Stimulated activated CD4-positive, alpha-beta T cell treated with anti-CD3 and anti-CD28 coated beads, Interleukin-2, amount 100 ng/mL, for 4 hours (primary cell): ENCODE measurements at places on chromosomes 2 and 18.

GRCh38 chr2:145530653-145531052 lies 1010.7 kb upstream of the ZEB2 start:
- DNase-seq = no peak

DNA sequence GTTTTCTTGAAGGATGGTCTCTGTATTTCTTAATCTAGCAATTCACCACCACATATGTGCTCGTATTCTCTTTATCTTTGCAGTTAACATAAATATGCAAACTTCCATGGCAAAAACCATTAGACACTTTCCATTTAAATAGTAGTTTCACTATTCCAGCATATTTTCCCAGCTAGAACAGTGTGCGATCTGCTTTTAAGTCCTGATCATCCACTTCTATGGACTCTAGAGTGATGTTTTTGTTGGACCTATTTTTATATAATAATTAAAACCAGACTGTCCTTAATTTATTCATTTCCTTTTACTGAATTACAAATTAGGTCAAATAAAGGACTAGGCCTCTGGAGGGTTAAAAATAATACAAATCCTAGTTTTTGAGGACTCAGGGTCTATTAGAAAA lies 418.4 kb upstream of the TRIB2 start:
- DNase-seq = no peak

DNA sequence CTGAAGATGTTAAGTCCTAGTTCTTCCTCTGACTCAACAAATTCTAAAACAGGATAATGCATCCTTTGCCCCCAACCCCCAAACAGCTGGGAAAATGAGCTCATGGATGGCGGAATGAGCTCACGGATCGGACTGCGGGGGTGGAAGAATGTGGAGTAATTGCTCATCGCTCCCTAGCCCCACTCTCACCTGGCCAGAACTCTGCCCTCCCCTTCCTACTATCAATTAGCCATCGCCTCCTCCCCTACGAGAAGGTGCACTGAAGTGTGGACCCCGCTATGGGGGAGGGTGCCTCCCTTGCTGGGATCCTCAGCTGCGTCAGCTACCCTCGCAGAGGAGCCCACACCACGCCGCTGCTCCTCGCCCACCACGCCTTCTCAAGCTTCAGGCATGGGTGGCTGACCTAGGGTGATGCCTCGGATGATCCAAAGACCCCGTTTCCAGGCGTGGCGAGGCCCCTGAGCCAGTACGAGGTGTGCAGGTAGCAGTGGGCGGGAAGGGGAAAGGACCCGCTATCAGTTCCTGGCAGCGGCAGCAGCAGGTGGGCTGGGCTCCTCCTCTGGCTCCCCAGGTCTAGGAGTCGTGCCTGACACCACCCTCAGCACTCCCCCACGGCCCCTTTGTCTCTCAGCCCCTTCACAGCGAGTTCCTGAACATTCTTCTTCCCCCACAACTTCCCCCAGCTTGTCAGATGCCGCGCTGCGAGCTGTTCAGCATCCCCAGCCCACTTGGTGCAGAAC lies 82.1 kb upstream of the POMC start:
- DNase-seq = peak; percentile 45

DNA sequence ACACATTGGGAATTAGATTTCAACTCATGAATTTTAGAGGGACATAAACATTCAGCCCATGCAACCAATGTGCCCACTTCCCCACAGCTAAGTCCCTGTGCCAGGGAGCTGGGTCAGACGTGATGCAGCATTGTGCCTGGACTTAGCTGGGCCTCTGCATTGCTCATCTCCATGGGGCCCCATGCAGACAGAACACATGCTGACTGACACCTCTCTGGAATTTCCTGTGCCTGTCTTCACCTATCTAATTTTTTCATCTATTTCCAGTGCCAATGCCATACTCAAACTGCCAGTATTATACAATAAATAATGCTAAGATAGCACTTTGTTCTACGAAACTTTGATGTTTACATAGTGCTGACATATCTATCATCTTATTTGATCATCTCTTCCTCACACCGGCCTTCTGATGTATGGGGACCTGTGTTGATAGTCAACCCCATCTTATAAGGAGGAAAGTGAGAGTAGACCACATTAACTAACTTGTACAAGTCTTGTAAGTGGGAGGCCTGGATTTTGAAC lies 92.2 kb downstream of the CDC42EP3 start:
- no peak for DNase-seq

GRCh38 chr2:210667711-210668110 lies 111.3 kb downstream of the CPS1 start:
- DNase-seq = no peak

DNA sequence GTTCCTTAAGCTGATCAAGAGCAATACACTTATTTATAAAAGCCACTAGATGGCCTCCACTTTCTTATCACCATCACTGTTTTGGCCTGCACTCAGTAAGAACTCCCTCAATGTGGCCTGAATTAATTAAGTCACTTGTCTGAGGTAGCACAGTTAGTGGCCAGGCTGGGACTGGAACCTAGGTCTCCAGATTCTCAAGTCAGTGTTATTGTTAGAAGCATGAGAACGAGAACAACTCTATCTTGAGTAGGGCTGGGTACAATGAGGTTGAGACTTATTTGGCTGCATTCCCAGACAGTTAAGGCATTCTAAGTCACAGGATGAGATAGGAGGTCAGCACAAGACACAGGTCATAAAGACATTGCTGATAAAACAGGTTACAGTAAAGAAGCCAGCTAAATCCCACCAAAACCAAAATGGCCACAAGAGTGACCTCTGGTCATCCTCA lies 115.8 kb downstream of the SS18 start:
- DNase-seq = no peak

DNA sequence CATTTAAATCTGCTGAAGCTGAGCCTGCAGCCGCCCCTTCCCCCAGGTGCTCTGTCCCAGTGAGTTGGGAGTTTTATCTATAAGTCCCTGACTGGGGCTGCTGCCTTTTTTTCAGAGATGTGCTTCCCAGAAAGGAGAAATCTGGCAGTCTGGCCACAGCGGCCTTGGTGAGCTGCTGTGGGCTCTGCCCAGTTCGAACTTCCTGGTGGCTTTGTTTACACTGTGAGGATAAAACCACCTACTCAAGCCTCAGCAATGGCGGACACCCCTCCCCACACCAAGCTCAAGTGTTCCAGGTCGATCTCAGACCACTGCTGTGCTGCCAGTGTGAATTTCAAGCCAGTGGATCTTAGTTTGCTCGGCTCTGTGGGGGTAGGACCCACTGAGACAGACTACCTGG lies 97.3 kb downstream of the ACAA2 start:
- no peak for DNase-seq

DNA sequence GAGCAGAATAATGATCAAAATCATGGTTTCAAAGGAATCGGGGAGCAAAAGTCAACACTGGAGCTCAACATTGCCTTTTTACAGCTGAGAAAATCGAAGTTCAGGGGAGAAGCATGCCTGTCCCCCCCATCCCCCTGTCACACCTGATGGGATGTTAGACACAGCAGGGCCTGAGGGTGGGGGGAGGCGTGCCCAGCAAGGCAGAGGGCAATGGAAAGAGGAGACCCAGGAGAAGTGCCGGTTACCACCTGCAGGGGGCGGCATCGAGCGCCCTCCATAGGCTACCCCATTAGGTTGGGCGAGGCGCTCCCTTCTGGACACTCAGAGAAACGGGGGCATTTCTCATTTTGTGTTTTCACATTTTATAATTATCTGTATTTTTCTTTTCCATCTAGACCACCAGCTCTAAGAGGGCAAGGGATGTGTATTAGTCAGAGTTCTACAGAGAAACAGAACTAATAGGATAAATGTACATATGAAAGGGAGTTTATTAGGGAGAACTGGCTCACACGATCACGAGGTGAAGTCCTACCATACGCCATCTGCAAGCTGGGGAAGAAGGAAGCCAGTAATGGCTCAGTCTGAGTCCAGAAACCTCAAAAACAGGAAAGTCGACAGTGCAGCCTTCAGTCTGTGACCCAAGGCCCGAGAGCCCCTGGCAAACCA lies 271.3 kb downstream of the LRATD1 start:
- DNase-seq = no peak

DNA sequence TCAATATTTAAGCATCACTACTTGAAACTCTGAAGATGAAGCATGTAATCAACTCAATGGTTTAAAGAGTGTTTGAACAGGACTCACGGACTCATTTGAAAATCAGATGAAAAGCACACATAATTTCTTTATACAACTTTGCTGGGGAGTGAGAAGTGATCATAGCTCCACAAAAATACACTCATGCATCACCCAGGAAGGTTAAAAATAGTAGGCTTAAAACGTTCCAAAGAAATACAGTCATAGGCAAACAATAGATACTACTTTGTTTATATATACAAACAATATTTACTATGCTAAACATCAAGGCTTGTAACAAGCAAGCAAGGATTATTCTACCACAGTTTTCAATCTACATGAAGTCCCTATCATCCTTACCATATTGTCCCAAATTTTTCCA lies 11.6 kb downstream of the HNRNPLL start:
- no peak for DNase-seq

- DNase-seq = no peak
Observed at GRCh38 chr2:650343-651310, 26.6 kb downstream of the TMEM18 start.

GRCh38 chr2:54773233-54773632 lies 49.8 kb downstream of the EML6 start:
- no peak for DNase-seq

GRCh38 chr2:47238638-47239037 lies 83.5 kb upstream of the STPG4 start:
- no peak for DNase-seq

GRCh38 chr2:44275927-44276303 lies 635 bp downstream of the SLC3A1 start:
- no peak for DNase-seq

DNA sequence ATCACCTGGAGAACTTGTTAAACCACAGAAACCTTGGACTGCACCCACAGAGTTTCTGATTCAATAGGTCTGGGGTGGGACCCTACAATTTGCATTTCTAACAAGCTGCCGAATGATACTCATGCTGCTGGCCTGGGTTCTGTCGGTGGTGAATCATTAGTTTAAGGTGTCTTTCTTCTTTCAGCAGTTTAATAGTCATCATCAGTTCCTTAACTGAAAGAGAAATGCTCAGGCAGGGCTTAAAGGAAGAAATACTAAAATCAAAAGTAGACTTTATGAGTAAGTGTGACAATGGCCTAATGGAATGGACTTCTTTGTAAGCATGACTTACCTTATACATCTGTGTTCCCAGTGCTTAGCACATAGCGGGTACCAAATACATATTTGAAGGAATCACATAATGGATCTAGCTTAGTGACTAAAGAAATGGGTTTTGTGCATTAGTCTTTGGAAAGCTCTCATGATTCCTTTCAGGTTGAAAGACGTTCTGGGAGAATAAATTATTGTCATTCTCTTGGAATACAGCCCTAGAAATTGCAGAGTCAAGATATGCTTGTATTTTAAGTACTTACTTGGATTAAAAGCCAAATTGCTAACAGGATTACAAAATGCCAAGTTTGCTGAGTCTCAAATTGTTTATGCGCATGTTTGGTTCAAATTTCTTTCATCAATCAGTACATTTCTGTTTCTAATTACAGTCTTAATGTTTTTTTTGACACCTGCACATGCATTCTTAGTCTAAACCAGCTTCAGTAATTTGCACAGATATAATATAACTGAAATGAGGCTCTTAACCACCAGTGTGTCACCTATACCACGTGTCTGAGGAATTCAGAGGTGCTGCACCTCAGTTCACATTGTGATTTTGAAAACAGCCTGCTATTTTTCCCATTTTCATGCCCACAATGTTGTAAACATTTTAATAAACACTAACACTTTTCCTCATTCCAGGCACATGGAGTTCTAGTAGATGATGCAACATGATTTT lies 220.3 kb upstream of the NRP2 start:
- no peak for DNase-seq

- peak; percentile 62 for DNase-seq
Observed at GRCh38 chr2:25276569-25277465, 64.9 kb downstream of the DNMT3A start.

GRCh38 chr2:47819834-47820233 lies 36.9 kb downstream of the MSH6 start:
- no peak for DNase-seq

DNA sequence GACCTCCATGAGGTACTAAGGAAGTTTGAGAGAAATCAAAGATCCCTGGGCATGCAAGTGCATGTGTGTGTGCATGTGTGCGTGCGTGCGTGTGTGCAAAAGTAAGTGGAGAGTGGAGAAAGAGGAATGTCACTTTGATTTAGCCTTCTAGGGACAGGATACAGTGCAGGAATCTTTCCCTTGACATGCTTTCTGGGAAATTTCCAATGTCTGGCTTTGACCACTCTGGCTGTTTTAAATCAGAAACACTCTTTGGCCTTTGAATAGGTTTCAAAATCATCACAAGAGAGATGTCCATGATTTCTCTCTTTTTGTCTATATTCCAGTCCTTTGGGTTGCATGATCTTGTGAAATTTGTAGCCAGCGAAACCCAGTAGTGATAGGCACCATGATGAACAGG lies 162.0 kb downstream of the ALK start:
- DNase-seq = no peak

- DNase-seq = no peak
Observed at GRCh38 chr2:118177884-118178283, 89.6 kb downstream of the INSIG2 start.

GRCh38 chr2:197498235-197498936 lies 1.3 kb downstream of the HSPD1 start:
- DNase-seq = no peak

GRCh38 chr2:141711627-141712026 lies 419.2 kb downstream of the LRP1B start:
- DNase-seq = no peak

GRCh38 chr2:33166287-33166881 lies 219.6 kb downstream of the LTBP1 start:
- DNase-seq = no peak

DNA sequence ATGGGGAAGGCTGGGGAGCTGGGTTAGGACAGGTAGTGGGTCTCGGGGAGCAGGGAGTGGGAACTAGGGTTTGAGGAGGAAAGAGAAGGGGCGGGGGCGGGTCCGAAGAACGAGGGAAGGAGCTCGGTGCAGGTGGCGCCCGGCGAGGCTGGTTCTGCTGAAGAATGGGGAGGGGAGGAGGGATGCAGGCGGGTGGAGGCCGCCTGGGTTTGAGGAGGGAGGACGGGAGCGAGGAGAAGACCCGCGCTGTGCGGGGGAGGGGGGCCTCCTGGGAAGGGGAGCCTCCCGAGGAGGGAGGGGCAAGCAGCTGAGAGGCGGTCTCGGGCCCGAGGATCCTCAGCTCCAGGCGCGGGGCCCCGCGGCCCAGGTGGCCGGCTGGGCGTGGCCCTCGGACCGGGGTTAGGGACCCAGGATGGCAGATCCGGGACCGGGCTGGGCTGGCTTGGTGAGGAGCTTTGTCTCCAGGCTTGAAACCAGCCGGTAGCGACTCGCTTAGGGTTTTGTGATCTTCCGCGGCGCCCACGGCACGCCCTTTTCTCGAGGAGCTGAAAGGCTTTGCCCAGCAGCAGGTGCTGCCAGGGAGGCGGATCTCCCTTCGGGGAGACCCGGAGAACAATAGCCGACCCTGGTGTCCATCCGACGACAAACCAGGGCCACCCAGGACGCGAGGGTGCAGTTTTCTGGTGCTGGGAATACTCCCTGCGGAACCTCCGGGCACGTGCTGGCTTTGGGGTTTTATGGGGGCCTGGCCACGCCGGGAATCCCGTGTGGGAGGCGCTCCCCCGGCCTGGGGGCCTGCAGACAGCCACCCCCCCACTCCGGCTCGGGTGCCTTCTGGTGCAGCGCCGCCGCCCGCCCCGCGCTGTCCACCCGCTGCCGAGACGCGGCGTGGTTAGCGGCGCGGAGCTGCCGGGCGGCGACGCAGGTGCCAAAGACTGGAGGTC lies 1.4 kb downstream of the DPYSL5 start:
- no peak for DNase-seq
